Progenitor cell of endocrine pancreas (in vitro differentiated cells): ENCODE measurements at places on chromosomes 7 and 10.

DNA sequence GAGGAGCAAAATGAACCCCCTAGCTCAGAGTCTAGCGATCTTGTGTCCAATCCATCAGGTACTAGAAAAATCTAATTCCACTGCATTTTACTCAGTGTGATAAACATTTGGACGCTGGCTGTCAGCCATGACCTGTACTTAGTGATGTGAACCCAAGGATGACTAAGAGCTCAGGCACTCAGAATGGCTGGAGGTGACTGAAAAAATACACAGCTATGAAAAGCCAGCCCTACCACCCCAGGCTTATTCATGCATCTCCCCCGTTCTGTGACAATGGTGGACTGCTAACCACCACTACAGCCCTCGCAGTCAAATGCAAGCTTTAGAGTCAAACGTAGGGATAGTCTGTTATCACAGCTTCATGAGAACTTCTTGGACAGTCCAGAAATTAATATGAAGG is 14.9 kb downstream of the AFAP1L2 start:
- no peak for DNase-seq
- peaks cover 23% of the 10 kb centered on the region for H3K27me3 ChIP-seq
- no peaks in the 10 kb centered on the region for H3K4me1 ChIP-seq
- no peak overlapping the region for H3K4me3 ChIP-seq

- peaks cover 2% of the 10 kb centered on the region for H3K4me1 ChIP-seq
- H3K27me3 ChIP-seq = no peaks in the 10 kb centered on the region
- no peak for DNase-seq
- H3K4me3 ChIP-seq = no peak overlapping the region
- no peaks in the 10 kb centered on the region for H3K36me3 ChIP-seq
Measured at GRCh38 chr7:81960026-81960425, 190.2 kb upstream of the HGF start.

GRCh38 chr7:130409067-130409711 is 28.9 kb downstream of the CPA1 start:
- H3K36me3 ChIP-seq = peaks cover 1% of the 10 kb centered on the region
- H3K4me3 ChIP-seq = no peak overlapping the region

GRCh38 chr7:137956591-137956990 is 45.3 kb downstream of the CREB3L2 start:
- DNase-seq = no peak
- H3K27me3 ChIP-seq = no peaks in the 10 kb centered on the region
- no peak overlapping the region for H3K4me3 ChIP-seq
- no peak overlapping the region for H3K27ac ChIP-seq

DNA sequence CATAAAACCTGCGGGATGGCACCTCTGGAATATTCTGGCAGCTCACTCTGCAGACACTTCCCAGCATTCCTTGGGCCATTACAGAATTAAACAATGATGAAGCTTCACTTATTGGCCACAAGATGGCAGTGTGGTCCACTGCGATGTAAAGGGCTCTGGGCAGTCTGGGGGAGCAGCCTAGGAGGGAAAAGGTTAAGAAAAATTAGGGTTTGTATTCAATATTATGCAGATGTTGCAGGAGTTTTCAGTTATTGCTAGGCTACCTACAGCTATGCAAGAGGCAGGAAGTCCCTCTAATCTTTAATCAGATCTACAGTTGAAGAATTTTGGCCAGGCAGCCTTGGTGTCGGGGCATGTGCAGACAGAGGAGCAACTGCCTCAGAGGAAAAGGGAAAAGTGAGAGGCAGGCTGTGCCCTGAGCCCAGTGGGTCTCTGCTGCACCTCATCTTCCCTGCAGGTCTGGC is 233.2 kb upstream of the PRSS1 start:
- no peak for DNase-seq
- no peak overlapping the region for H3K27ac ChIP-seq
- no peak overlapping the region for H3K4me3 ChIP-seq
- H3K4me1 ChIP-seq = no peaks in the 10 kb centered on the region
- H3K27me3 ChIP-seq = peaks cover 18% of the 10 kb centered on the region
- no peaks in the 10 kb centered on the region for H3K36me3 ChIP-seq
